Right kidney (tissue), 9 donors: ENCODE measurements at places on chromosomes 5 and 9.

DNA sequence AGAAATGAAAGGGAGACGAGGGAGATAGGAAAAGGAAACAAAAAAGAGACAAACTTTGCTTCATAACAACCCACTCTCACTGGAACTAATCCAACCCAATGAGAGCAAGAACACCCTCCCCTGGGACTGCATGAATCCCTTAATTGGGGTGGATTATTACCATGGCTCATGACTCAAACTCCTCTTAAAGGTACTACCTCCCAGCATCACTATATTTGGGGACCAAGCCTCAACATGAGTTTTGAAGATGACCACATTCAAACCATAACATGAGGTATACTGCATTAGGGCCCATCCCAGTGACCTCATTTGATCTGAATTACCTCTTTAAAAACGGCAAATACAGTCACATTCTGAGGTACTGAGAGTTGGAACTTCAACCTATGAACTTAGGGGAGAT lies 8.0 kb downstream of the MTAP start:
- no peak for DNase-seq

DNA sequence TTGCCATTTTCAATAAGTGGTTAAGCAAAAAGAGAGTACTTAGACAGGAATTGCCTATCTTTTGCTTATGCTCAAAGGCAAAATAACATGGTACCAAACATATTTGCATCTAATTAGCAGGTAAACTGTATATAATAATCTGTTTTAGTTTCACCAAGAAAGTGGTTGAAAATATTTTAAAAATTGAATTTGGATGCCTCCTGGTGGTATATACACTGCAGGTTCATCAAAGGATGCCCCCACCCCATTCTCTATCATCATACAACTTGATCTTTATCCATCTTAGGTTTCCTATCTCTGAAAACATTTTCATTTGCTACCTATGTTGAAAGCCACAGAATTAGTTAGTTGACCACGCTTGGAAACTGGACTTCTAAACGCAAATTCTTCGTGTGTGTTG lies 47.0 kb upstream of the MROH2B start:
- no peak for DNase-seq

DNA sequence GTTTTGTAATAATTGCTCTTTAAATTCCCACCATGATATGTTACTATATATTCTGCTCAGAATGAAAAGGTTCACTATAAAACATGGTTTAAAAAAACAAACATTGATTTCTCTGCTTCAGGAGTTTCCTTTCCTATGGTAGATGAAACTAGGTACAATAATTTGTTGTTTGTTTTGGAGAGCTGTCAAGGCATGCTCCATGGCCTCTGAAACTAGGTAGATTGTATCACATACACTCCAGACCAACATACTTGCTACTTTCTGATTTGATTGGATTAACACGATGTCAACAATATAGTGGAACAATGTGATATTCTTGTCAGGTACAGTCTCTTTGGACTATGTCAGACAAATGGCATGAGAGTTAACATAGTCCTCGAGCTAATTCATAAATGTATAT lies 452.7 kb upstream of the CDH9 start:
- no peak for DNase-seq

- no peak for DNase-seq
These were observed 24.4 kb downstream of the LMNB1 start for GRCh38 chr5:126801174-126801991.

GRCh38 chr5:81167078-81167477 lies 66.0 kb upstream of the CKMT2 start:
- DNase-seq: no peak

- DNase-seq: no peak
These were observed 28.3 kb downstream of the FGF10 start for GRCh38 chr5:44360919-44361318.

DNA sequence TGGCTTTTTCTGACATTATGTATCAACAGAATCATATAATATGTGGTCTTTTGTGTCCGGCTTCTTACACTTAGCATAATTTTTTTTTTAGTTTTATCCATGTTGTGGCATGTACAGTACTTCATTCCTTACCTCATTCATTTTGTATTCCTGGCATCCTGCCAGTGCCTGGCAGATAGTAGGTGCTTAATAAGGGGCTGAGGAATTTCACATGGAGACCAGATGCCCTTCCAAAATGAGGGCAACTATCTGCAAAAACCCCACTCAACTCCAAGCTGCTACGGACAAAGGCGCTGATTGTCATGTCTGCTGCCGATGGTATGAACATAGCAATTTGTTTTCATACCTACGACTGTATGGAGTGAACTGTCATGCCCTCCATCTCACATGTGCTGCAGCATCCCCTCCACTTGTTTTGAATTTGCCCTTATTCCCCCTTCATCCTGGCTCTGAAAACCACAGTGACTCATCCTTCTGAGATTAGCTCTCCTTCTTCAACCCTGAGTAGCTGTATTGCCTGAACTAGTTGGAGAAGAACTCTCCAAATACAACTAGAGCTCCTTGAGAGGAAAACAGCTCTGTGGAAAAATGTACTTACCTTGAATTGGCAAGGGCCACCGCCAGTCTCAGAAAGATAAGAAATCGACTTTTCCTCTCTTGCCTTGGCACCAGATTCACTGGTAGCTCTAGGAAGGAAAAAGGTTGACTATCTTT lies 41.3 kb upstream of the FOXE1 start:
- DNase-seq: no peak
